ENCODE measurements at places on chromosomes 6 and 20.

GRCh38 chr20:44896583-44896982, 11.1 kb downstream of the YWHAB start:
- DNase-seq = no peak

DNA sequence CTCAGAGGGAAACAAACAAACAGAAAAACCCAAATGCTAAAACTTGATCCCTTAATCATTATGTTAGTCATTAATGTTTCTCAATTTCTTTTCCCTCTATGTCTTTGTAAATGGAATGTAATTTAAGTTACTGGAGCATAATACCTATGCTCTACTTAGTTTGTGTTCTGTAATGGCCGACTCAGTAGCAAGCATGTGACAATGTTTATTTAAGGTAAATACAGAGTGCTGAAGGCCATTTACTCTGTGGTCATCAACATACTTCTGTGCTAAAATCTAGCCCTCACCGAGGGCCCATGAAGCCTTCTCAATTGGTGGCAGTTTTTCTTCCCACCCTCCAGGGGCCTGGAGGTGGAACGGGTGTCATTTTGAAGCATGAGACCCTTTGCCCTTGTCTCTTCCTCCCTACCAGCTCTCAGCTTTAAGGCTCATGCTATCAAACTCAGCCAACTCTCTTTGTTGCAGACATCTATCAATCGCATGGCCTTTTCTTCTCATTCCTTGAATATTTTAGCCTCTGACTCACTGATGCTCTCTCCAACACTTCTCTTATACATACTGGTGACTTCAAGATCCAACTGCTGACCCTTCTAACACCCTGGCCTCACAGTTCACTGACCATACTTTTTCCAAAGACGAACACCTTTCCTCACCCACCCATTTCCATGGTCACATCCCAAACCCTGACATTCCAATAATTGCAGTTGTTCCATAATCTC, 48.2 kb downstream of the STX7 start:
- peak; percentile 30 for DNase-seq

DNA sequence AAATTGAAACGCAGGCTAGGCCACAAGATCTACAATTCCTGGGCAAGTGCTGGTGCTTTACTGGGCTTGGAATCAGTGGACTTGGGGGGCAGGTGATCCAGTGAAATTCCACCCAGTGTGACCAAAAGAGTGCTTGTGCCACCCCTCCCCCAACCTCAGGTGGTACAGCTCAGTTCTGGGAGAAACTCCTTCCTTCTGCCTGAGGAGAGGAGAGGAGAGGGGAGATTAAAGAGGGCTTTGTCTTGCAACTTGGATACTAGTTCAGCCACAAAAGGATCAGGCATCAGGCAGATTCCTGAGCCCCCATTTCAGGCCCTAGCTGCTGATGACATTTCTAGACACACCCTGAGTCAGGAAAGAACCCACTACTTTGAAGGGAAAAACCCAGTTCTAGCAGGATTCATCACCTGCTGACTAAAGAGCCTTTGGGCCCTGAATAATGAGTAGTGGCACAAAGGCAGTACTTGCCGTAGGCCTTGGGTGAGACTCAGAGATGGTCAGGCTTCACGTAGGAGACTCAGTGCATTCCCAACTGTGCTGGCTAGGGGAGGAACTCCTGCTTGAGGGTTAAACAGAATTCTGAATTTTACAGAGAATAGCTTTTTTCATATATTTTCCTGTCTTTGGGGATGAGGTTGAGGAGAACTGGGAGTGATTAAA, 446.7 kb downstream of the BMP2 start:
- DNase-seq = no peak

DNA sequence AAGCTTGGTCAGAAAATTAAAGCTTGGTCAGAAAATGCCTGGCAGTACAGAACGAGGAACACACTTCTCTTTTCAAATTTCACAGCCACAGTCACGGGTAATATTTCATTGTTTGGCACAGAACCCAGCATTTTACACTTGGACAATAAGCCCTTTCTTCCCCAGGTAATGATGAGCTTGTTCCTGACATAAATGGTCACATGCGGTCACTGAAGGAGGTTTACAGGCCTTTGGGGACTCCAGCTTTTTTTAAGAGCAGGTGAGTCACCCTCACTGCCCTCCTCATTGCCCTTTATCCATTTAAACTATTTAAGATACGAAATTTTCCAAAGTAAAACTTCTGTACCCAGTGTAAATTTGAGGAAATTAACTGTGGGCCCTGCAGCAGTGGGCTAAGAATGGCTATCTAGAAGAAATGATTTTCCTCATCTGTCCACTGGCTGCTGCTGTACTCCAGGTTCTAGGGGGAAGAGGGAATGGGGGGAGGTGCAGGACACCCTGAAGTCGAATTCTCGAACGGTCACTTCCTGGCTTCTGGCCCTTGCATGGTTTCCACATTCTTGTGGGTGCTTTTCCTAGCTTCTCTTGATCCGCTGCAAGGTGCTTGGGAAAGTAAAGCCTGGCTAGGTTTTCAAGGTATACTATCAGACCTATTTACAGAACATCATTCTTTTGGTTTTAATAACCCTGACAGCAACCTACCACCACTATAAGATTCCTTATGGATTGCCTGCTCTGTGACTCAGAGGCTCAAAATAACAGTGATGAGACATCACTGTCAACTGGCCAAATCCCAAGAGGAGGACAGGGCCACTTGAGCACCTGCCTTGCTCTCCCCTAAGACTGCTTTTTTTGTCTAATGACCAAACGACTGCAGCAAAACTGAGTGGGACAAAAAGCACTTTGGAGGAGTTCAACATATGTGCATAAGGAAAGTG, 75.8 kb downstream of the PREP start:
- no peak for DNase-seq

GRCh38 chr20:47466213-47466612, 35.5 kb upstream of the NCOA3 start:
- DNase-seq = no peak

DNA sequence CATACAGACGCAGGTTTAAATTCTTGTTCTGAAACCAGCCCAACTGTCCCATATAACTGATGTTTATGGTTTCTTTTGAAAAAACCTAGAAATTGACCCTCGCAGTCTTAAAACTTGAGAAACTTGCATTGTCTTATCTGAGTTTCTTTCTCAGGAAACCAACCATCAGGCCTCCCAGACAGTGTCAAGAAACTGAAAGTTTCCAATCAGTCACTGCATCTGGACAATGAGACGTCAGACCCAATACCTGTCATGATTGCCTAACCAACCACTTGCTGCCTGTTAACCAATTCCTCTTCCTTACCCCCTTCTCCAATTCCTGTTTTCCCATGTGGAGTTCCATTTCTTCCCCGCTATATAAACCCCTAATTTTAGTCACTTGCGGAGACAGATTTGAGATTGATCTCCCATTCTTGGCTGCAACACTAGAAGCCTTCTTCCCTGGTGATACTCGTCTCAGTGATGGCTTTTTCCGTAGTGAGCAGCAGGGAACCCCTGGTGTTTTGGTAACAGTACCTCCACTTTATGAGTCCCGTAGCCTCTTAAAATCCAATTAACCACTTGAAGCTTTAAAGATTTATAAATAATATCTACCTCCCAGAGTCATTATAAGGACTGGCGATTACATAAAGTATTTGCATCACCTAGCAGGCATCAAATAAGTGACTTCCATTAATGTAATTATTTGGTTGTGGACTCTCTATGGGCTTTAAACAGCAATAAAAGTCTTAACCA, 49.3 kb downstream of the GPR63 start:
- DNase-seq = no peak

GRCh38 chr6:7431674-7432390, 42.2 kb downstream of the RIOK1 start:
- peak; percentile 86 for DNase-seq

DNA sequence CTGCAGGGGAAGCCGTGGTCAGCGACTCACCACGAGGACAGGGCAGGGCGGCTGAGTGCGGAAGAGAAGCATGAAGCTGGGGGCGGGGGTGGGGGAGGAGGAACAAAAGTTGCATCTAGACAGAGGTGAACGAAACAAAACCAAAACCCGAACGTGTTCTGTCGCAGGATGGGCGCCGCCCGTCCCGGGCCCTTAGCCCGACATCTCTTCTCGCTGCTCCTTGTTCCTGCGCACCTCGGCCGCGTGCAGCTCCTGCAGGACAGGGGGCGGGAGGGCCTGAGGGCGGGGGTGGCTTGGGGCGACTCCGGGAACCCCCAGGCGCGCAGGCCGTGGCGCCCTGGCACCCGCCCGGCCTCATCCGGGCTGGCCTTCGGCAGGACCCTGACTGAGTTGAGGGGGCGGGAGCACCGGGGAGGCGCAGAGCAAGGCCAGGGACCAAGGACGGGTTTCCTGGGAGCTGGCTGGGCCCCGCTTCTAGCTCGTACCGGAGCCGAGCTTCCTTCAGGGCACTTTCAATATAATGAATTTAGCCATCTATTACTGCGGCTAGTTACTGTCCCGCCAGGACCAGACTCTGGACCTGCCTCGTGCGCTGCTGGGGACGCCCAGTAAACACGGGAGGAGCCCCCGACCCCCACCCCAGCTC, 12.0 kb downstream of the STMN3 start:
- no peak for DNase-seq

Measured in T47D (cell line).